Colonic mucosa (tissue), 4 donors: ENCODE measurements at places on chromosomes 5 and 9. TPM values are rescaled to one million over a fixed set of nuclear protein-coding genes. Genes with fewer than 3 reads are reported as not detected.

The SLC6A3 gene
- not detected for total RNA-seq

GRCh38 chr5:1004461-1005248 is 3.9 kb upstream of the NKD2 start:
- H3K27ac ChIP-seq = no peak overlapping the region
- peak; percentile 70 for DNase-seq
- H3K36me3 ChIP-seq = no peaks in the 10 kb centered on the region
- peaks cover 47% of the 10 kb centered on the region for H3K27me3 ChIP-seq

- no peak overlapping the region for H3K4me3 ChIP-seq
- no peak for DNase-seq
- H3K36me3 ChIP-seq = no peaks in the 10 kb centered on the region
These were observed 61.5 kb downstream of the FXN start for GRCh38 chr9:69097064-69097463.

DNA sequence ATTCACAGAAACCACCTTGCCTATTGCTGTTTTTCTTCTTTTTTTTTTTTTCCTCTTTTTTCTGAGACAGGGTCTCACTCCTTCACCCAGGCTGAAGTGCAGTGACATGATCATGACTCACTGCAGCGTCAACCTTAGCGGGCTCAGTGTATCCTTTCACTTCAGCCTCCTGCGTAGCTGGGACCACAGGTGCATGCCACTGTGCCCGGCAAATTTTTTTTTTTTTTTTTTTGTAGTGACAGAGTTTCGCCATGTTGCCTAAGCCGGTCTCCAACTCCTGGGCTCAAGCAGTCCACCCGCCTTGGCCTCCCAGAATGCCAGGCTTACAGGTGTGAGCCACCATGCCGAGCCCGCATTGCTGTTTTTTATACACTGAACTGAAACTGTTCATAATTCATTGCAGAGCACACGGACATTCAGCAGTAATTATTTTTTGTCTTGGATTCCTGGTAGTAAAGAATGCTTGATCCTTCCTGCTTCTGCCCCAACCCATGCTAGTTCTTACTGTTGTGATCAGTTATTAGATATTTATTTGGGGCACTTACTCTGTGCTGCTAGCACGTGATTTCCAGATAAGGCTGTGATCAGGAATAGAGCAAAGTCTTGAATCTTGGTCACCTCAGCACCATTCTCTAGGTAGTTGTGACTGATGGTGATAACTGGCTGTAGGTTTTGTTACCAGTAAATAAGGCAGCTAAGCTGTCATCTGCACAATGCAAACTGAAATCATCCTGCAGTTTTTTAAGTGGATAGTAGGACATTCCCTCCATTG is 14.0 kb downstream of the MAP3K1 start:
- H3K36me3 ChIP-seq = no peaks in the 10 kb centered on the region
- no peak overlapping the region for H3K27ac ChIP-seq
- no peak for DNase-seq
- no peaks in the 10 kb centered on the region for H3K4me1 ChIP-seq
- H3K4me3 ChIP-seq = no peak overlapping the region

The TLN1 gene
- total RNA-seq = 196 TPM

DNA sequence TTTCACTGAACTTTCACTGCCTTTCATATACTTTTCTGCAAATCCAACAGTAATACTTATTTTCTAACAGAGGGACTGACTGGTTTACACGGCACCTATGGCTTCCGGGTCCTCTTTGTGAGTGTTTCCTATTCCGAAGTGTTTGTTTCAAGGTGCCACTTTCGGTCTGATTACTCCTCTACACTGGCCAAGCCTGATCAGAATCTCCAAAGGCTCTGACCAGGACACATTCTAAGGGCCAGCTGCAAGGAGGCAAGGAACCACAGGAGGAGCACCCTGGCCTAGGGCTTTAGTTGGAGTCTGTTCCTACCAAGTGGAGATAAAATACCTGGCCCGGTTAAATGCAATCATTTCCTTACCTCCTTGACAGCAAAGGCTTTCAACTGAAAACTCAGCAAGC is 132.1 kb downstream of the GLIS3 start:
- DNase-seq = no peak
- H3K4me3 ChIP-seq = no peak overlapping the region
- H3K27me3 ChIP-seq = no peaks in the 10 kb centered on the region
- no peak overlapping the region for H3K27ac ChIP-seq
- no peaks in the 10 kb centered on the region for H3K36me3 ChIP-seq

GRCh38 chr9:110109333-110110092 is 98.4 kb downstream of the C9orf152 start:
- no peaks in the 10 kb centered on the region for H3K4me1 ChIP-seq
- H3K4me3 ChIP-seq = no peak overlapping the region
- H3K36me3 ChIP-seq = no peaks in the 10 kb centered on the region
- DNase-seq = no peak
- H3K27me3 ChIP-seq = no peaks in the 10 kb centered on the region

GRCh38 chr5:35598707-35599370 is 18.8 kb upstream of the SPEF2 start:
- H3K4me1 ChIP-seq = no peaks in the 10 kb centered on the region
- H3K4me3 ChIP-seq = no peak overlapping the region
- no peak overlapping the region for H3K27ac ChIP-seq
